ENCODE measurements at places on chromosomes 1 and 21.

DNA sequence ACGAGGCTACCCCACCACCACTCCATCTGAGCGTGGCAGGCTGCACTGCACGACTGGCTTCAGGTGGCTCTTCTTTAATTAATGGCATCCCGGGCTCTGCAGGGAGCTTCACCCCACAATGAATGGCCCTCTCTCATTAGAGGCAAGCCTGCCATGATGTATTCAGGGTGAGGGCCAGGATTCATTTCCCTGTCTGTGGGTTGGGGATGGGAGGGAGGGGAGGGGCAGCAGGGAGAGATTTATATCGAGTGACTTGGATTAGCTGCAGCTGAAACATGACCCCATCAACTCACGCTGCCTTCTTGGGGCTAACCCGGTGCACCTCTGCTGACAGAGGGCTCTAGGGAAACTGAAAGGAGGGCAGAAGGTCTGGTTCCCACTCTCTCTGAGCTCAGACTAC lies 54.2 kb downstream of the ERI3 start:
- DNase-seq, result no peak

DNA sequence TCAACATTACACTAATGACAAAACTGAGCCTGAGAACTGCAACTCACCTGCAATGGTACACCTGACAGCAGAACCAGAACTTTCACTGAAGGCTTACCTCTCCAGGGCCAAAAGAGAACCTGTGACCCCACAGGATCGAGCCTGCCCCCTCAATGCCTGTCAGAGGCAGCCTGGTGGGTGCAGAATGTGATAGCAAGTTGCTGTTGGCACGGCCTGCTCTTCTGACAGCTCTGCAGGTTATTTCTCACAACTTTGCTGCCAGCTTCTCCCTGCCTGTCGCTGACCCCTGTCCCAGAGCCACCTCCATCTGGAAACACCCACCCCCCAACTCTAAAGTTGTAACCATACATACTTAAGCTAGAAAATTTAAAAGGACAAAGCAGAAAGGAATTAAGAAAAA lies 35.2 kb downstream of the HIVEP3 start:
- no peak for DNase-seq

GRCh38 chr1:63943393-63943792 lies 169.6 kb downstream of the ROR1 start:
- DNase-seq, result no peak

GRCh38 chr21:22191581-22191980 lies 1193.4 kb downstream of the NCAM2 start:
- no peak for DNase-seq

DNA sequence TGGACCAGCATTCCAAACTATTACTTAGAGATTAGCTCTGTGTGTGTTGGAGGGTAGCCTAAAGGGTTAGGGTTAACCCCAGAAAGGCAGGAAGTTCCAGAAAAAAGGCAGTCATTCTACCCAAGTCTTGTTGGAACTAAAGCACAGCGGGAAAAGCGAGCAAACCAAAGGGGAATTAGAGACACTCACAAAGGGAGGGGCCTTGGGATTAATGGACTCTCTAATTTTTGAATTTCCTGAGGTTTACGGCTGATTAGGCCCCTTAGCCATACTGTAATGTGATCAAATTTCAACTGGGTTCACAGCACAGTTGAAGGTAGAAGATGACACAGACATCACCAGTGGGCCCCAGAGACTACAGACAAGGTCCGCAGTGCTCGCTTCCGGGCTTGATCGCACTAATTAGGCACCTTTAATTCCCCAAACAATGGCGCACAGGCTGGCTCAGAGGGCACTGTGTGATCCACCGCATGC lies 28.3 kb downstream of the CAPZB start:
- DNase-seq, result no peak

GRCh38 chr1:16187748-16188401 lies 24.6 kb downstream of the ARHGEF19 start:
- DNase-seq, result peak; percentile 42

DNA sequence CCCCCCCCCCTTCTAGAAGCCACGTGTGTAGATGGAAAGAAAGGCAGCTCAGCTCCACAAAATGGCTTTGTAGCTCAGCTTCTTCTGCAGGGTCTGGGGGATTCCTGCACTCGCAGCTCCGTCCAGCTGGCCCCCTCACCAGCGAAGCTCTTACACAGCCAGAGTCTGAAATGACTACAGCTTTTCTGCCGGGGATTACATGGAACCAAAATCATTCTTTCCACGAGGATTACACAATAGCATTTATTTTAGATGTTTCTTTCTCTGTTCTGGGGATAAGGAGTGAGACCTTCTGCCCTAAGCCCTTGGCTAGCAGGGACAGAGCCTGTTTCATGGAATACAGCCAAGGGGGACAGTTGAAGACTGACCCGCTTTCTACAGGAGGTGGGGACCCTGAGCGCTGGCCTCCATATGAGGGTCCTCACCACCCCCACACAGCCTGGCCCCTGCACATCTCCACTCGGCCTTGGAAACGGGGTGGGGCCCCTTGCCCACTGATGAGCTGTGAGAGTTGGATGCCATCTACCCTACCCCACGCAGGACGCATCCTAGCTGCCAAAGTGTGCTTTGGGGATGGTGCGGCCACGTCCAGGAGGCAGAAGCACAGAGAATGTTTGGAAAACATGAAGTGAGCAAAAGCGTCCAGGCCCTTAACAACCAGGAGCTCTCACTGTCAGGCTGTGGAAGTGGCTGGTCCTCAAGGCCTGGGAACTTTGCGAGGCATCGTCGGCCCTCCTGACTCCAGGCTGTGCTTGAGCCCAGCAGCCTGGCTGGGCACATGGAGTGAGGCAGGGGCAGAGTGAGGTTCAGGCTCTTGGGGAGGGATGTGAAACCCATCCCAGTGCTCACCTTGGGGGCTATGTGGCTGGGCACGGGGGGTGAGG lies 14.5 kb downstream of the ACTRT2 start:
- DNase-seq, result no peak

- DNase-seq, result no peak
Observed at GRCh38 chr1:114144016-114144415, 9.7 kb downstream of the SYT6 start.

- DNase-seq, result no peak
Observed at GRCh38 chr21:41831453-41831831, 47.7 kb downstream of the PRDM15 start.

DNA sequence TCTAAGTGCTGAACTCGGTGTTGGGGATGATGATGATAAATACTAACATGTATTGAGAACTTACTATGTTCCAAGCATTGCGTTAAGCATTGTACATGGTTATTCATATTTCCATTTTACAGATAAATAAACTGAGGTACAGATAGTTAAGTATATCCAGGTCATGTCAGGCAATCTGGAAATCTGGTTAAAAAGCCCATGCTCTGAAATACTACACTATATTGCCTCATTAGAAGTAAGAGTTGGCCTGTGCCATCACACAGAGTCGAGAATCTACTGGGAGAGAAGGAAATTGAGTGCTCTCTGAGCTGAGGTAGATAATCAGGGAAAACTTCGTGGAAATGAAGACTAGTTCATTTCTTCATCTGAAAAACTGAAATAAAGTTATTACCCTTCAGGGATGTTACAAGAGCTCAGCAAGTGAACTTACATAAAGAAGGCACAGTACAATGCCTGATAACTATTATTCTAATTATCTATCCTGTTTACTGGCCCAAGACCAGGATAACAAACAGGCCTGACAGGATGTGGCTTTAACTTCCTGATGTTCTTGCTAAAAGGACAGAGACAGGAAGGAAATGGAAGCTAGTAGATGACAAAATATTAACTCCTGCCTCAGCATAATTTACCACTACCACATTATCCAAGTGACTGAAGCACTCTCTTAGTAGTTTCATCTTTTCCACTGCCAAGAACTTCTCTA lies 85.6 kb downstream of the EPS15 start:
- DNase-seq, result no peak

- DNase-seq, result no peak
Observed at GRCh38 chr1:50453266-50453665, 30.0 kb upstream of the DMRTA2 start.

DNA sequence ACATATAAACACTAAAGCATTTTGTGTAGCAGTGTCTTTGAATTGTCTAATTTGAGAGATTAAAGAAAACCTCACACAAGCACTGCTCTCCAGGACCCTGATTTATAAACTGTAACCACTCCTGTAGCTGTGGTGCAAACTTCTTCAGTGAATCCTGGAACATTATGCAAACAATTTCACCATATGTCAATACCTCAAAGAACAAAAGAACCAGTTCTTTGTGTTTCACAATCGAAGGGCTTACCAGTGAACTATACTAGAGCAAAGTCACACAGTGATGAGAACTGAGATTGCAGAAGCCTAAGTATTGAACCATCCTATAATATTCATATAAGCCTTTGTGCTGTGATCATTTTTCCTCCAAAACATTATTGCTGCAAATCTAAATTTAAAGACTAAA lies 21.5 kb downstream of the DPH5 start:
- DNase-seq, result no peak

- DNase-seq, result no peak
Observed at GRCh38 chr1:25590096-25590824, 26.3 kb upstream of the MAN1C1 start.

DNA sequence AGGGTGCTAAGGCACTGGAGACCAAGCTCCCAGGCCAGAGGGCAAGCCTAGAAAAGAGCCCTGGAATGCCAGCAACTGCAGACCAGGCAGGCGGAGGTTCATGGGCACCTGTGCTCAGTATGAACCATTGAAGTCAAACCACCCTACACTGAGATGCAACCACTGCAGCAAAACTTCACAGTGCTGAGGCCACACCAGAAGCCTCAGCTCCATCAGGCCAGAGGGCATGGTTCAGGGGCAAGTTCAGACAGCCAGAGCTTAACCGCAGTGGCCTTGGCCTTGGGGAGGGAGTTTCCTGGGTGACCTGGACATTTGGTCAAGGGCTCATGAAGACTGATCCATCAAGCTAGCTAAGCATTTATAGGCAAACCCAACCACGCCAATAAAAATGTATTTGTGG lies 7.1 kb downstream of the RCC2 start:
- DNase-seq, result no peak

GRCh38 chr1:247444571-247444970 lies 13.3 kb downstream of the OR2B11 start:
- no peak for DNase-seq

- no peak for DNase-seq
Observed at GRCh38 chr21:42338729-42339715, 11.8 kb downstream of the TFF2 start.

DNA sequence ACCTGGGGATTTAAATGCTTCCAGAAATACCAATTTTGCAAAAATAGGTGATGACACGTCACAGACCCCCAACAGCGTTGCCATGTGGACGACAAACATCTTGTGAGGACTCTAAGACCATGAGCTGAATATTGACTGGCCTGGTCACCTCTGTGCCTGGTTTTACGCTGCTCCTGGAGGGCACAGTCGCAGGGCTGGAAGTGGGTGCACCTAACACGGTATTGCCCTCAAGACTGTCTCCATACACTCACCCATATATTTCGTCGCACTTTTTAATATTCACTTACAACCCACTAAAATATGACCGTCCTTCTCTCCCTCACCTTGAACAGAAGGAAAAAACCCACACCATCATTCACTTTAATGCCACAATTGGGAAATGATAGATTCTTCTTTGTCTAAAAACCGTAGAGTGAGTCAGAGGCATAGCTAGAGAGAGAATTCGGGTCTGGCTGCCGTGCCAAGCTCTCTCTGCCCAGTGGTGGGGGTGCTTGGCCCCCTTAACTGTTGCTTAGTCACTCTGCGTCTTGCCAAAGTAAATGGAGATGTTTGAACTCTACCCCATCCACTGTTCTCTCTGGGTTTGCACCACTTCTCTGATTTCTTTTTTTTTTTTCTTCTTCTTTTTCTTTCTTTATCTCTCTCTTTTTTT lies 40.8 kb upstream of the UTS2 start:
- DNase-seq, result peak; percentile 77

- no peak for DNase-seq
Observed at GRCh38 chr1:7293702-7294629, 477.1 kb upstream of the VAMP3 start.

DNA sequence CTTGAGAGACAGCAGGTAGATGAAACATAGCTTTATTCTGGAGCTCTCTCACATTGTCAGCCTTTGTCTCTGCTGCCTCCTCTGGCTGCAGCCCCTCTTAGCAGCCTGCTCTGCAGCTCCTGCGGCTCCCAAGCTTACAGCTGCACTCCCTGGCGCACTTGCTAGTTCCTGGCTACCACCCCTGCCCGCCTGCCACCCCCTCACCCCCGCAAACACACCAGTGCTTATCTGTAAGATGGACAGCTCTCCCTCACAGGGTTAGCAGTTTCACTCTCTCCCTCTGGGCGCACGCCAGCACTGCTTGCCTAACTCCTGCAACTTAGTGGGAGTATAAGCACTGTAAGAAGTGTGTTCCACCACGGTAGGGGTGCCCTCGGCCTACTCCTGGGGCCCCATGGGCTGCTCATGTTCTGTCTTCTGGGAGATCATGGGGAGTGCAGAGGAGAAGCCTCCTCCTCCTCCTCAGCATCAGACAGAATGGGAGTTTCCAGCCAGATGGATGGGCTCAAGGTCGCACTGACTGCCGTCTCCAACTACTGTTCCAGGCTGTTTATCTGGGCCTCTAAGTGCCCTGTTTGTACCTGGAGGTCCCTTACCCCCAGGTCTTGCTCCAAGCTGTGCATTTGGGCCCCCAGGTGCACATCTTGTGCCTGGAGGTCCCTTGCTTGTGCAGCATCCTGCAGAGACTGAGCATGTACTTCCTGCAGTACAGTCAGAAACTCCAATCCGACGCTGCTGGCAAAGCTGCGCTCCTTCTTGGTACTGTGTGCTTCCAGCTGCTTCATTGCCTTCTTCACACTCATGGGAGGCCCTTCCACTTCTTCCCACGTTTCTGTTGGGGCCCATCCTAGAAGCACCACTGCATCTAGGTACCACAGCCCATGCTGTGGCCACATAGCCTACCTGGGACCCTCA lies 1388.1 kb downstream of the AMY1C start:
- no peak for DNase-seq

- DNase-seq, result no peak
Observed at GRCh38 chr1:26570287-26570686, 40.7 kb downstream of the RPS6KA1 start.

- DNase-seq, result no peak
Observed at GRCh38 chr1:246081138-246081702, 425.9 kb downstream of the SMYD3 start.

- no peak for DNase-seq
Observed at GRCh38 chr21:44897326-44898010, 23.2 kb downstream of the ITGB2 start.

GRCh38 chr1:15739259-15739658 lies 3.0 kb upstream of the TMEM82 start:
- no peak for DNase-seq

DNA sequence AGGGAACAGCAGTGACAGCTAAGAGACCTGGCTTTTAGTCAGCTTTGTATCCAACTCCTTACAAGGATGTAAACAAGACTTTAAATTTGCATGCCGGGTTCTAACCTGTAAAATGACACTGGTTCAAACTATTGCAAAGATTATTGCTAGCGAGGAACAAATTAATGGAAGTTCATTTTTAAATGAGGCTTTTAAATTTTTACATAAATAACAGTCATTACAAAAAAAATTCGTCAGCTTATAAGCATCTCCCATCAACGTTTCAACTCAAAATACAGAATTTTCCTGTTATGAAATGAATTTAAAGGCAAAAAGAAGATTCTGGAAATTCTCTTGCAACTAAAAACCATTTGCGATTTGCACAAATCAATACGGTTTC lies 668 bp downstream of the KIF14 start:
- DNase-seq, result no peak
